ENCODE measurements at places on chromosomes 5 and 9.

GRCh38 chr5:2877522-2877921 is 126.0 kb upstream of the IRX2 start:
- no peak for DNase-seq

- DNase-seq = no peak
Measured at GRCh38 chr9:131812116-131812790, 72.4 kb upstream of the RAPGEF1 start.

DNA sequence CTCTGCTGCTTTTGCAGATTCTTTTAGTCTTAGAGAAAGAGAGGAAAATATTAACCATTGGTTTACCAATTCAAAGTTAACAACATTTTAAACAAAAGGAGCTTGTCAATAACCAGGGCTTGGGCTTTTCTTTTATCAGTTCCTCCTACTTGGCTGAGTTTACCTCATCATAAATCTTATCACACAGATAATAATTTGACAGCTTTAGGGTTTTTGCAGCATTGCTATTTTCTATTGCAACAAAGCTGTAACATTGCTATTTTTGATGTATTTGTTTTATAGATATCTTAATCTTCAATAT is 9.8 kb upstream of the ABL1 start:
- DNase-seq = no peak

DNA sequence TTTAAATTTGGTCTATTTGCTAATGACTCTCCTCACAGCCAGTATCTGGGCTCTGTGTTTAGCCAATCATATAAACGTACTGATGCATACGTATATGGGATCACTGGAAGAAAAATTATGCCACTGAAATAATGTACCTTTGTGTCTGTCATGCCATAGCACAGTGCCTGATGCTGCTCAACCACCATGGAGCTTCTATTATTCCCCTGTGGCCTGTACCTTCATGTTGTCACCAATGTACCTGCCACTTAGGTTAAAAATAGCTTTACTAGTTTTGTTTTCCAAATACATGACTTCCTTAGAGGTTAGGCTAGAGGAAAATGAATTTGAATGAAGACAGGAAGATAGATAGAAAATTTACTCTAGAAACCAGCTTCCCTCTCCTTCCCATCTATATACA is 34.6 kb downstream of the HACD4 start:
- no peak for DNase-seq

- DNase-seq = no peak
Measured at GRCh38 chr5:135012951-135013391, 21.1 kb downstream of the PITX1 start.

DNA sequence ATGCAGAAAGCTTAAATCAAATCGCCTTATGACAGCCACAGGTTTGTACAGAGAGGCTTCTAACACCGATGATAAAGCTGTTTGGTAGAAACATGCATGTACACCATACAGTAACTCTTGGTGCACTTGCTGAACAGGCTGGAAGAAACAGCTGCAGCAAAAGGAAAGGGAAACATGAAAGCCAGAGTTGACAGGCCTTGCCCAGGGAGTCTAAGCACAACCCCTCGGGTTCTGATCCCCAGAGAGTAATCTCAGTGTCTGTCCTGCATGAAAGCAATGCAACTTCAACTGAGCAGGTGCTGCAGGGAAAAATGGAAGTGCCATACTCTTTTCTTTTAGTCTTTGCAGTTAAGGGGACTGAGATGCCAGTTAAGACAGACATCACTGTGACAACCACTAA is 419.9 kb downstream of the BNC2 start:
- no peak for DNase-seq

DNA sequence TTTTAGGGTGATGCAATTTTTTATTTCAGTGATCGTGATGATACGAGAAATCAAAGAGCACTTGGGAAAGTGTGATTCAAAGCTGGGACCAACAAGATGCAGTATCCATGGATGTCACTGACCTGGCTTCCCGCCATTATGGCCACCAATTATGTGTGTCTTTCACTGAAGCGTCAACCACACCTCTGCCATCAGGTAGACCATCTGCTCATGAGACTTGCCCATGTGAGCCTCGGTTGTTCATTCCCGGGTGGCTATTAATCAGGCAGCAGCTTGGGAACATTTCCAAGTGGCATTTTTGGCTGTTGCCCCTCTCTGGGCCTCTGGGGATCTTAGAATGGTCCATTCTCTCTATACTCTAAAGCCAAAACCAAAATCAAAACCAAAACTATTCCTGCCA is 436.0 kb upstream of the ADAMTSL1 start:
- DNase-seq = no peak

- no peak for DNase-seq
Measured at GRCh38 chr5:112738191-112738560, 491 bp downstream of the APC start.
